ENCODE measurements at places on chromosomes 13 and 19.

- no peak for DNase-seq
Observed at GRCh38 chr13:20583803-20584293, 16.9 kb downstream of the IFT88 start.

GRCh38 chr13:28557725-28558520 is 63.0 kb upstream of the FLT1 start:
- no peak for DNase-seq

- no peak for DNase-seq
Observed at GRCh38 chr19:40053491-40053890, 2.5 kb downstream of the ZNF780B start.

GRCh38 chr13:109152941-109153340 is 523.5 kb downstream of the MYO16 start:
- DNase-seq: no peak

DNA sequence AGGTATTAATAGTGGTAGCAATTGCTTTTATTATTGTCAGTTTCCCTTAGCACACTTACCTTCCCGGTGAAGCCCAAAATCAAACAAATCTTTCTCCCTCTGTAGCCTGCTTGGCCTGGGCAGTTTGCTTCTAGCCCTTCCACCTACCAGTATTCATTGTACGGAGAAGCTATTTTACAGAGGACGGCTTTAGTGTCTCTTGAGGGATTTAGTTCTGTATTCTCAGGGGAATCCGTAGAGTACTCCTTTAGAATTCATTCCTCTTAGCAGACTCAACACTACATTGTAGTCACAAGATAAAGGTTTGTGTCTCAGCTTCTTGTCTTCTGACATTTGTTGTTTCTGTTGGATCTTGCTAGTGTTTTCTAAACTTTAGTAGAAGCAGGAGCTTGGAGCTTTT is 24.1 kb upstream of the WTIP start:
- DNase-seq: no peak

- no peak for DNase-seq
Observed at GRCh38 chr13:113187263-113187669, 21.2 kb downstream of the PCID2 start.

DNA sequence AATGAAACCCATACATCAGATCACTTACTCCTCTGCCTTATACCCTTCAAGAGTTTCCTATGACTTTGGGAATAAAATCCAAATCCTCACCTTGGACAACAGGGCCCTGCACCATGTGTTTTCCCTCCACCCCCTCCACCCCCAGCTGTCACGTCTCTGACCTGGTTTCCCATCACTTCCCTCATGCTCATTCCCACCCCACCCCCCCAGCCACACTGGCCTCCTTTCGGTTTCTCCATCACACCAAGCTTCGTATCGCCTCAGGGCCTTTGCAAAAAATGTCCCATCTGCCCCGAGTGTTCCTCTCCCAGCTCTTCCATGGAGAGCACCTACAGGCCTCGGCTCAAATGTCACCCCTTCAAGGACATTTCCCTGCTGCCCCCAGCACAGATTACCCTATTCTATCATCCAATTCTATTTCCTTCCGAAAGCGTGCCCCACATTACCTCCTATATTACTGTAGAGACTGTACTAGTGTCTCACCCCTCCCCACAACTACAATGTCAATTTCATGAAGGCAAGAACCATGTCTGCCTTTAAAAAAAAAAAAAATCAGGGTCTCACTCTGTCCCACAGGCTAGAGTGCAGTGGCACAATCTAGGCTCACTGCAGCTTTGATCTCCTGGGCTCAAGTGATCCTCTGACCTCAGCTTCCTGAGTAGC is 16.8 kb upstream of the FFAR2 start:
- no peak for DNase-seq

- no peak for DNase-seq
Observed at GRCh38 chr13:33353210-33353609, 67.7 kb upstream of the STARD13 start.

- DNase-seq: no peak
Observed at GRCh38 chr19:15595069-15595468, 19.9 kb upstream of the CYP4F8 start.

- no peak for DNase-seq
Observed at GRCh38 chr13:50393628-50394027, 378.4 kb downstream of the KCNRG start.

- DNase-seq: no peak
Observed at GRCh38 chr13:51900471-51900870, 38.7 kb downstream of the CCDC70 start.

DNA sequence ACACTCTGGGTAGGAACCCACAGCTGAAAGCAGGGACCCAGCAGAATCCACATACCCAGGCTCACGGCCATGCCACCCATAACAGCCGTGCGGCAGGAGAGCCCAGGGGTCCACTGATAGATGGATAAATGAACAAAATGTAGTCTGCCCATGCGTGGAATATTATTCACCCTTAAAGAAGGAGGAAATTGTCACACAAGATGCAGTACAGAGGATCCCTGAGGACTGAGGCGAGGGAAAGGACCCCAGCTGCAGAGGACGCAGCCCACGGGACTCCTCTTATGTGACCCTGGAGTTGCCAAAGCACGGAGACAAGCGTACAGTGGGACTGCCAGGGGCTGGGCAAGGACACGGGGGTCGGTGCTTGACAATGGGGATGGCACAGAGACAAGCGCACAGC is 10.7 kb downstream of the GRTP1 start:
- DNase-seq: no peak

DNA sequence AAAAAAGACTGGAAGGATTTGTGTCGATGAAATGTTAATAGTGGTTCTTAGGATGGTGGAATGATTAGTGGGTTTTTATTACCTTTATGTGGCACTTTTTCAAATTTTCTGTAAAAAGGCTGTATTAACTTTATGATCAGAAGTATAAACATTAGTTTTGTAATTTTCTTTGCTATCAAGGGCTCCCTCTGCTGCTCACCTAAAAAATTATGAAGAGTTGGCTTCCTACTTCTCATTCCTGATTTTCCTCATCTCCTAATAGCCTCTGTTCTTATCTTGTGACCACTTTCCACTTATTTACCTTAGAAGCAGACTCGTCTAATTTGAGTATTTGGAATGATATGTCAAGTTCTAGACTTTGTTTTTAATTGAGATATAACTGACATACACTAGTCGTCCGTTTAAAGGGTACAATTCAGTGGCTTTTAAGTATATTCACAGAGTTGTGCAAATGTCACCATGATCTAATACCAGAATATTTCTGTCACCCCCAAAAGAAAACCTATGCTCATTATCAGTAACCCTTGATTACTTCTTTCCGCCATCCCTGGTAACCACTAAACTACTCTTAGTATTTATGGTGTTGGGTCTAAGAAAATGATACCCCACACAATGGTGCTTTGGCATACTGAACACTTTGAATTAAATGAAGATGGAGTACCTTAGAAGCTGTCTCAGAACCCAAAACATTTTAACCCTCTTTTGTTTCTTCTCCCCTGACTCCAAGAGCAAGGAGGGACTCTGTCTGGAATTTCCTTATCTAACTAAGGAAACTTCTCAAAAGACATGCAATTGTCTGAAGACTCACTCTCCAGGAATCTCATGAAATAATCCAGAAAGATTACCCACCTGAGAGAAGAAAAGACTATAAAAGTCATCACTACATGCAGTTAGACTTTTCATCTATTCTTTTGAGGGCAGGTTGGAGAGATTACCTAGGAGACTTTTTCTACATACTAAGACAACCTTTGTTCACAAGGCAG is 311.3 kb downstream of the DLEU7 start:
- DNase-seq: no peak

DNA sequence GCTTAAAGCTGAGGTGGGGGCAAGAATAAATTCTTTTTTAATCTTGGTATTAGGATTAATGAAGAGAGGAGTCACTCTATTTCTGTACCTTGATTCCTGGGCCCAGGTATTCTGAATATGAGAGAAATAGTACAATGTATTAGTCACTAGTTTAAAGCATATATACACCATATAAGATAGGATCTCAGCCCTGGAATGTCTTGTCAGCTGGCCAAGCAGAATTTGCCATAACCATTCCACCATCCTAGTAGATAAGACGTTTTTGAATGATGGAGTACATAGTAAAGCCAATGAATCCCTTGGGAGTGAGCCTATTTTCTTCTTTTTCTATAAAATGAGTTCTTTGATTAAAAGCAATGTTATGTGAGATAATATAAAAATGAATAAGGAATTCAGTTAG is 55.6 kb downstream of the UFM1 start:
- no peak for DNase-seq

- DNase-seq: no peak
Observed at GRCh38 chr19:46065486-46066071, 24.8 kb upstream of the IGFL4 start.

- DNase-seq: no peak
Observed at GRCh38 chr13:98582947-98583346, 6.0 kb upstream of the STK24 start.

DNA sequence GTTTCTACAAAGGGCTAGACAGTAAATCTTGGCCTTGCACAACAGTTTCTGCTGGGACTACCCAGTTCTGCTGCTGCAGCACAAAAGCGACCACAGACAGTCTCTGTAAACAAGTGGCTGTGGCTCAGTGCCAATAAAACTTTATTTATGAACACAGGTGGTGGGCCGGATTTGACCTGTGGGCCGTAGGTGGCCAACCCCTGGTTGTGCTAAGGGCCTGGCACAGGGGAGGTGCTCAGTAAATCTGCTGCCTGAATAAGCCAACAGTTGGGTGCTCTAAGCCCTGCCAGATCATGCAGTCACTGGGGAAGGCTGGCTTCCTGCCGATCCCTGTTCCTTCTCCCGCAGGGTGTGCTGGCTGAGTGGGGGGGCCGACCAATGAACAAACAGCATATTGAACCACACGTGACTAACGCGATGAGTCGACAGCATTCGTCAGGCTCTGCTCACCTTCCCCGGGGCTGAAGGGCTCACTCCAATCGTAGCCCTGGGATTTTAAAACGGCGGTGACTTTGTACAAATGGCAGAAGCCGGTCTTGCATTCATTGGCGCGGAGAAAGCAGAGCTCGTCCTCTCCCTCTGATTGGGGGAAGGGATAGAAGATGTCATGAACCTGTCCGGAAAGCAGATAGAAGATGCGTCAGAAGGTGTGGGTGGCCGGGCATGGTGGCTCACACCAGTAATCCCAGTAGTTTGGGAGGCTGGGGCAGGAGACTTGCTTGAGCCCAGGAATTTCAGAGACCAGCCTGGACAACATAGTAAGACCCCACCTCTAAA is 24.3 kb upstream of the MYDGF start:
- DNase-seq: no peak

- DNase-seq: peak; percentile 8
Observed at GRCh38 chr19:30666301-30666803, 294.2 kb downstream of the ZNF536 start.

- no peak for DNase-seq
Observed at GRCh38 chr13:70080012-70080411, 27.6 kb upstream of the ATXN8OS start.

- no peak for DNase-seq
Observed at GRCh38 chr13:76886005-76886291, 257 bp downstream of the KCTD12 start.

- no peak for DNase-seq
Observed at GRCh38 chr13:98032168-98032567, 78.7 kb downstream of the IPO5 start.

GRCh38 chr19:34471906-34472700 is 9.5 kb upstream of the WTIP start:
- no peak for DNase-seq

- DNase-seq: no peak
Observed at GRCh38 chr19:2129486-2129885, 21.9 kb downstream of the AP3D1 start.

GRCh38 chr13:20033486-20033885 is 75.0 kb downstream of the ZMYM2 start:
- no peak for DNase-seq

DNA sequence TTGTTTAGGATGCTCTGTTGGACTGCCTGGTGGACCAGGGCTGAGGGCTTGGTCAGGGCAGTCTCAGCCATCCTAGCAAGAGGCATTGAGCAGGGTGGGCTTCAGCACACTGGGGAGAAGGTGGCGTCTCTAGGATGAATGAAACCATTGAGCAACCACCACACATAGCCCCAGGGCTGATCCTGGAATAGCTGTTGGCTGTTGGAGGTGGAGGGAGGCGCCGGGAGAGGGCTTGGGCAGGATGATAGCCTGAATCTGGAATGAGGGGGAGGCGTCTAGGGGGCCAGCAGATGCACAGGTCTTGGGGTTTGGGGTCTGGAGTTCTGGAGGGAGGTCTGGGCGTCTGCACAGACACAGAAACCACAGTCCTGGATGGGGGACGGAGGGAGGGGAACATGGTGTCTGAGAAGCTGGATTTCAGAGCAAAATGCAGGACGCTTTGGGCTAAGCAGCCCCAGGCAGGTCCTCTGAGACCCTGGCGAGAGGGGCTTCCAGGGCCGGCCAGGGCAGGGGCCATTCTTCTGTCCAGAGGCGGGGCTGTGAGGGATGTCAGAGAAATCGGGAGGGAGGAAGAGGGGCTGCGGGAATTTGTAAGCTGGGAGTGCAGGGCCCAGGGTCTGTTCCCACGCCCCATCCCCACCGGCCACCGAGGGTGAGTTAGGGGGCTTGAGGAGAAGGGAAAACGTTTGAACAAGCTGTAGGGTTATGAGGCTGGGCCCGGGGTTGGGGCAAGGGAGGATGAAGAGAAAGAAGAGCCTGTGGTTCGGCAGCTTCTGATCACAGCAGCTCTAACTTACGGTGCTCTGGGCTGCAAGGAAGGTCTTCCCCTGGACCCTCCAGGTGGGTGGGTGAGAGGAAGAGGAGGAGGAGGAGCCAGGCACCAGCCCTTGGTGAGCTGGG is 5.2 kb downstream of the TRAPPC5 start:
- DNase-seq: no peak

DNA sequence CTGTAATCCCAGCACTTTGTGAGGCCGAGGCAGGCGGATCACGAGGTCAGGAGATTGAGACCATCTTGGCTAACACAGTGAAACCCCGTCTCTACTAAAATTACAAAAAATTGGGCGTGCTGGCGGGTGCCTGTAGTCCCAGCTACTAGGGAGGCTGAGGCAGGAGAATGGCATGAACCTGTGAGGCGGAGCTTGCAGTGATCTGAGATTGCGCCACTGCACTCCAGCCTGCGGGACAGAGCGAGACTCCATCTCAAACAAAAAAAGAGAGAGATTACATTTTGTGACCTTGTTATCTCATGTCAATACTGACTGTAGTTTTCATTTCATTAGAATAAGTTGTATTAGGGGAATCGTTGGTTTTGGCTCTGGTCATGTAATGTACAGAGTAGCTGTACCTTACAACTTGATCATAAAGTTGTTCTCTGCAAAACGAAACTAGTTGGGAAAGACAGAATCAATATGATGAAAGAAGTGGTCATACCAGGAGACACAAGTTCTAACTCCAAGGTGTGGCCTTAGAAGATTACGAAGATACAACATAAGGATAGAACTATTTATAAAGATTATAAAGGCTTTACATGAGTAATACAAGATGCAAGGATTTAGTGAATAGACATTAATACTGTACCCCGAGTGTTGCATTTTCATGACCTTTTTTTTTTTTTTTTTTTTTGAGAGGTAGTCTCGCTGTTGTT is 15.3 kb downstream of the TMEM38A start:
- no peak for DNase-seq

GRCh38 chr19:18769989-18770528 is 21.0 kb downstream of the COMP start:
- DNase-seq: no peak

- no peak for DNase-seq
Observed at GRCh38 chr19:48716562-48717291, 2.8 kb downstream of the MAMSTR start.
